Head of caudate nucleus (tissue), 42 donors: ENCODE measurements at places on chromosomes 2 and 18.

DNA sequence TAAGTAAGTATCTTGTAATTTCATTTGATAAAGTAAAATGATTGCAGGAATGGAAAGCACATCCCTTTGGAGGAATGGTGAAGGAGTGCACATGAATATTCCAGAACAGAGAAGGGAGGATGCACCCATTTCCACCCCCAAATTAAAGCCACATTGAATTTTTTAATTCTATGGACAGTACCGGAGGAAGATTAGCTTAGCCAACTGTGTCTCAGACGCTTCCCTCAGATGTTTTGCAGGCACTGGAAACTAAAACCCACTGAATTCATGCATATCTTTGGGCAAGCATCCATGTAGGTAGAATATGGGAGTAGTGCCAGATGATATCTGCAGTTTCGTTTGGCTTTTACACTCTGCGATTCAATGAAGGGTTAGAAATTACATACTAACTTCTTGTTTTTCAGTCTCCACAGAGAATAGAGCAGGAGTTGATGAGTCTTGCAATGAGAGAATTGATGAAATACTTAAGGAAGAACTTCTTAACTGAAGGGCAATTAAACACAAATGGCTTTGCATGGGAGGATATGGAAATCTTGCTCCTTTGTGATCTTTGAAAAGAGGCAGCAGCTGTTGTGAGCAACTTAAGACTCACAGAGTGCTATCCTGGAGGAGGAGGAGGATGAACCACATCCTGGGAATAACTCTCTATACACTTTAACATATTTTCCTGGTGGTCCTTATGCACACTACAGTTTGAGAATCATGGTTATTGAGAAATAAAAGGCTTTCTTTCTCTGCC, 71.7 kb upstream of the MYO3B start:
- no peak for DNase-seq

- DNase-seq = no peak
These were observed 69.8 kb upstream of the IL1R1 start for GRCh38 chr2:102072741-102073140.

DNA sequence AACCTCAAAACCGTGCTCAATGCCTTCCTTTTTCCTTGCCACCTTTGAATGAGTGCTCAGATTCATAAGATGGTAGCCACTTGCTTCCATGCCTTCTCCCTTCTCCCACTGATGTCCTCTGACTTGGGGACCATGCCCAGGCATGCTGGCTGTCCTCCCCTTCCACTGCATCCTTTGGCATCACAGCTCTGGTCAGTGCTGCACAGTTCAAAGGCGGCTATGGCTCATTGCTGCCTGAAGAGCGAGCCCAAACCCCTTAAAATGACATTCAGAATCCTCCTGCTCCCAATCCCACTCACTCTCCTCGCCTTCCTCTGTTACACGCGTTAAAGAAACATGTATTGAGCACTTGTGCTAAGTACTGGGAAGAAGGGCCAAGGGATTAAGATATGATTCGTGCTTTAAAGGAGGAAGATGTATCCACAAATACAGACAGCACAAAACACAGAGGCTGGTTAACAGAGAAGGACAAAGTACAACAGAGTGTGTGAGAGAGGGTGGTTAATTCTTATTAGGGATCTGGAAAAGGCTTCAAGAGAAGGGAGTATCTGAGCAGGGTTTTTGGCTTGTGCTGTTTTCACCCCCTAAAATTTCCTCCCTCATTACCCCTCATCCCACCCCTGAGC, 81.8 kb downstream of the CERKL start:
- DNase-seq = no peak

DNA sequence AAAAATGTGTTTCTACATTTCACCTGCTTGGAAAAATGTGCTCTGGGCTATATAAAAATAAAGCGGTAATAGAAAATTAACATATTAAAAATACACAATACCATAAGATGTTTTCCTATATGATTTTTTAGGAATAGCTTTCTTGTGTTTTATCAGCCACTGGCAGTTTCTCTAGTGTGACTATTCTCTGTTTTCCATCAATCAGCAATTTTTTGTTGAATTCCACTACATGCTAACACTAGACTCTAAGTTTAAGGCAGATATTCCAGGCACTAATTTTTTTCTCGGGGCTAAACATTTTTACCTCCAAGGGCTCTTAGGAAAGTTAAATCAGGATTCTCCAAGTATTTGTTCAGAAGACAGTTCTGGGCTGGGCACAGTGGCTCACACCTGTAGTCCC, 140.5 kb downstream of the SPHKAP start:
- no peak for DNase-seq

DNA sequence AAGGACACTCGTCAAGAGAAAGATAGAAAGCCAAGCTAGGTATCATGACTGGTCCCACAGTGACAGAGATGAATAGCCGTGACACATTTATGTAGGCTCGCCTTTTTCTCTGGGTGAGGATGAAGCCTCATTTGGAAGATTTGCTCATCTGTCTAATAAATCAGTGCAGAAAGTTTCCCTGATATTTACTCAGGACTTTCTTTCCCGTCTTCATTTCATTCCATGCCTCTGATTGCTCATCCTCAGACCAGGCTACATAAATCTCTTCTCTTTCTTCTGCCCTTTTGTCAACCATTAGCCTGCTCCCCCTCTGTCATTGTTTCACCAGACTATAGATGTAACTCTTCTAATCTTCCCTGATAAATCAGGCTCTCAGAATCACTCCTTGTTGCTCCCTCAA, 361.8 kb upstream of the MEIS1 start:
- no peak for DNase-seq

GRCh38 chr2:10620481-10620880, 69.3 kb downstream of the NOL10 start:
- no peak for DNase-seq

DNA sequence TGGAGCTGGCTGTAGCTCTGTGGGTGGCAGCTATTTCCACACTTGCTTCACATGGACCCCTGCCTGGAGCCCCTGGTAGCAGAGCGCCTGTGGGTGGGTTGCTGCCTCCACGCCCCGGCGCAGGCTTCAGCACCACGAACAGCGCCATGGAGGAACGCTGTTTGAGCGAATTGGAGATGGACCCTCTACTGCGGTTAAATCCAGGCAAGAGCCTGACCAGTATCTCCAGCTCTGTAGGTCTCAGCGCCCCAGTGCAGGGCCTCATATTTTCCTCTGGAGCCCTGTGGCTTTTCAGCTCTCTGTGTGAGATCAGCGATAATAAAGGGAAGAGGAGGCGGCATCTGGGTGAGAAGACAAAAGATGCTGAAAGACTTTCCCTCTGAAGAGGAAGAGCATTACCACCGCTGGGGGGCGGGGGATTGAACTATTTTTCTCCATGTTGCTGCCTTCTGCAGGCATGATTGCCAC, 12.0 kb downstream of the ONECUT2 start:
- DNase-seq = peak; percentile 39
